ENCODE measurements at places on chromosomes 12 and 14.
A peak's percentile ranks its signal among the peaks of the same experiment; 100 is the strongest.

- no peak for DNase-seq
Observed at GRCh38 chr12:111753144-111753881, 13.4 kb upstream of the ALDH2 start.

DNA sequence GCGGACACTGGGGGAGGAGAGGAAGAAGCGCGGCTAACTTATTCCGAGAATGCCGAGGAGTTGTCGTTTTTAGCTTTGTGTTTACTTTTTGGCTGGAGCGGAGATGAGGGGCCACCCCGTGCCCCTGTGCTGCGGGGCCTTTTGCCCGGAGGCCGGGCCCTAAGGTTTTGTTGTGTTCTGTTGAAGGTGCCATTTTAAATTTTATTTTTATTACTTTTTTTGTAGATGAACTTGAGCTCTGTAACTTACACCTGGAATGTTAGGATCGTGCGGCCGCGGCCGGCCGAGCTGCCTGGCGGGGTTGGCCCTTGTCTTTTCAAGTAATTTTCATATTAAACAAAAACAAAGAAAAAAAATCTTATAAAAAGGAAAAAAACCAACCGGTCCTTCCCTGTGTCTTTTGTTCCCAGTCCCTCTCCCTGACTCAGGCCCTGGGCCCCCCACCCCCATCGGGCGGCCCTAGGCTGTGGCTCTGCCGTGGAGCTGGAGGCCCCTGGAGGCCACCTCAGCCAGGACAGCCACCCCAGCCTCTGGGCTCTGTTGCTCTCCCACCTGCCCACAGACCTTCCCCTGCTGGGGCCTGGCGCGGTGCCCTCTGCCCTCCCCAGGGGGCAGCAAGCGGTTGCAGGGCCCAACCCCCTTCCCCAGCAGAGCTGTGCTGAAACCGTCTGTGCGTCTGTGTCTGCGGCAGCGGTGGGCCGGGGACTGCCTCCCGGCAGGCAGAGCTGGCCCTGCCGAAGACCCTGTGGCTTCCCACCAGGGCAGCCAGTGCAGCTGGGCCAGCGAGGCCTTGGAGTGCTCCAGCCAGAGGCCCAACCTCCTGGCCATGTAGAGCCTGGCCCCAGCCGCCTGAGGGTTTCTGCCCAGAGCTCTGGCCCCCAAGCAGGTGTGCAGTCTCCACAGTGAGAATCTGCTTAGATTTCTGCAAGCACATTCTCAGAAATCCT is 4.0 kb upstream of the CRIP2 start:
- DNase-seq: peak; percentile 56

DNA sequence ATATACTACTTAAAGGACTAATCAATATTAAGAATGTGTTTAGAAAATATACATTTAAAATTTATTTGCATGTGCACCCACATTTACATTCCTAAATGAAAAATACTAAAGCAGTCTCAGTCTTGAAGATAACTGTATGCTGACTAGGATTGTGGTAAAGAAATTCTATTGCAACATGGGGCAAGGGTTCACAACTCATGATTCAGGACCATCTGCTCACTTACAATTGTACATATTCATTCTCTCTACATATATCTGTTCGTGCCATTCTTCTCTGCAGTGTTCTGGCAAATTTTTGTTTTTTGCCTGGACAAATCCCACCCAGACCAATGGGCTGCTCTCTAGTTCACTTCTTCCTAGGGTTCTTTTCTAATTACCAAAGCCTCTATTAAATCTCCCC is 417.2 kb upstream of the NOVA1 start:
- DNase-seq: no peak

GRCh38 chr12:11752403-11753149 is 103.1 kb downstream of the ETV6 start:
- DNase-seq: no peak

DNA sequence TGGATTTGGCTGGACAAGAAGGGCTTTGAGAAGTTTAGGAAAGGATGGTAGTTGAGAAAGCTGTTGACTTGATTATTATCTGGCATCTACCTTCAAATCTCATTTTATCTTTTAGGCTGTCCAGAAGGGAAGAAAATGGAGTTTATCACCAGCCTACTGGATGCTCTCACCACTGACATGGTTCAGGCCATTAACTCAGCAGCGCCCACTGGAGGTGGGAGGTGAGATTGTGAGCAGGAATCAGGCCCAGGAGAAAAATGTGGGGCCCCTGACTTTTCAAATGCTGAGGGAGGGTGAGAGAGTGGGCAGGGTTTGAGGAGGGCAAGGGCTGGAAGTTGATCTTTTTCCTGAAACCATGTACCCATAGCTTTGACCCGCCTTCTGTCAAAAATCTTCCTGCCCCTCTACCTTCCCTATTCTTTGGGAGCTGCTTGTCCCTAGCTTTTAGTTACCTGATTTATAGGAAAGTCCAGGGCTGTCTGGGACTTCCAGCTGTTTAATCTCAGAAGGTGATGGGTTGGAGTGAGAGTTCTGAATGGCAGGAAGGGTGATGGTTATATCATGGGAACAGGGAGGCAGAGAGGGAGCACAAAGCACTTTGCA is 134.2 kb downstream of the SMOC1 start:
- no peak for DNase-seq

DNA sequence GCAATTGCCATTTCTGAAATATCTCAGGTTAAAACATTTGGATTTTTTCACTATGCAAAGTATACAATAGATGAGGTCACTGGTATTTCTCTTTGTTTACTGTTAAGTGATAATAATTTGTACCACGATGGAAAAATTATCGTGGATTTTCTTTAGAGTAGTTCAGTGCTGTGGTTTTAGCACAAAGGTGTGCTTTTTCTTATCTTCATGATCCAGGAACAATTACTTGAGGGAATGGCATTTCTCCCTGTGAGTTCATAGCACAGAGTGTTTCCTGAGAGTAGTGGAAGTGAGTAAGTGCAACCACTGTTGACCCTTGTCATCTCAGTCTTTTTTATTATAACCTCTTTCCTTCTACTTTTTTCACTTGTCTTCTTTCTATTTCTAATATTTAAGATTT is 86.8 kb downstream of the FGD4 start:
- no peak for DNase-seq

GRCh38 chr12:176321-177181 is 37.4 kb downstream of the SLC6A12 start:
- peak; percentile 97 for DNase-seq

DNA sequence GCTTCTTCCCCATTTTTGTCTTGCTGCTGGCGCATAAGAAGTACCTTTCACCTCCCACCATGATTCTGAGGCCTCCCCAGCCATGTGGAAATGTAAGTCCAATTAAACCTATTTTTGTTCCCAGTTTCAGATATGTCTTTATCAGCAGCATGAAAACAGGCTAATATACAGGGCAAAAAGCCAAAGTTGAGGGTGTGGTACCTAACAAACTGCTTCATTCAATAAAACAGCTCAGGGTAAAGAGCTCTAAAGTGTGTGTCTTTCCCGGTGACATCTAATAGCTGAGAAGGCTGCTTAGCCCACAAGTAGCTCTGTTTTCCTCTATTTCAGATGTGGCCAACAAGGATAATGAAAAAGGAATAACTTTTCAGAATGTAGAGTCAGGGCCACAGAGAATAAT is 76.7 kb upstream of the SLC8A3 start:
- no peak for DNase-seq

DNA sequence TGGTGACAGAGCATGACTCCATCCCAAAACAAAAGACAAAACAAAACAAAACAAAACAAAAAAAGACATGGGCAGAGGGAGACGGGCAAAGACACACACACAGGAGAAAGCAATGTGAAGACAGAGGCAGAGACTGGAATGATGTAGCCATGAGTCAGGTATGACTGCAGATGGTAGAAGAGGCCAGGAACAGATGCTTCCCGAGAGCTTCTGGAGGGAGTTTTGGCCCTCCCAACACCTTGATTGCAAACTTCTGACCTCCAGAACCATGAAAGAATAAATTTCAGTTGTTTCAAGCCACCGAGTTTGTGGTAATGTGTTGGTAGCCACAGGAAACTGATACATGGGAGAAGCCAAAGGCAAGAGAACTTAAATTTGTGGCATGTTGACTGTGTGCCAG is 27.1 kb downstream of the VWF start:
- no peak for DNase-seq

GRCh38 chr14:83780321-83780720 is 1749.6 kb upstream of the FLRT2 start:
- no peak for DNase-seq

- DNase-seq: no peak
Observed at GRCh38 chr14:33692762-33693161, 258.1 kb downstream of the EGLN3 start.
